Stimulated activated CD8-positive, alpha-beta memory T cell treated with anti-CD3 and anti-CD28 coated beads, Interleukin-4, amount 100 ng/mL, for 48 hours (primary cell): ENCODE measurements at places on chromosomes 13 and 19.

DNA sequence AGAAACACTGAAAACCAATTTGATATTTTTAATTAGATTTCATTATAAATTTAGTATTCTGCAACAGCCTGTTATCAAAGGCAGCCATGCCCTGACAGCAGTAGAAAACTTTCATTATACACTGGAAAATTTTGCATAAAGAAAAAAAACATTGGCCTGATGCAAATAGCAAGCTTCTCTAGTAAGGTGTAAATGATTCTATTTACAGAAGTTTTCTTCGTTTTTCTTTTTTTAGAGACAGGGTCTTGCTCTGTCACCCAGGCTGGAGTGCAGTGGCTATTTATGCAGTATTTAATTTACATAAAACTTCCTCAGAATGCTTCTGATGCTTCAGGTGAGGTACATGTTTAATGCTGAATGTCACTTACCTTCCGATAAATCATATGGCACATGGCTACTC lies 67.0 kb downstream of the ABCC4 start:
- no peak for DNase-seq

DNA sequence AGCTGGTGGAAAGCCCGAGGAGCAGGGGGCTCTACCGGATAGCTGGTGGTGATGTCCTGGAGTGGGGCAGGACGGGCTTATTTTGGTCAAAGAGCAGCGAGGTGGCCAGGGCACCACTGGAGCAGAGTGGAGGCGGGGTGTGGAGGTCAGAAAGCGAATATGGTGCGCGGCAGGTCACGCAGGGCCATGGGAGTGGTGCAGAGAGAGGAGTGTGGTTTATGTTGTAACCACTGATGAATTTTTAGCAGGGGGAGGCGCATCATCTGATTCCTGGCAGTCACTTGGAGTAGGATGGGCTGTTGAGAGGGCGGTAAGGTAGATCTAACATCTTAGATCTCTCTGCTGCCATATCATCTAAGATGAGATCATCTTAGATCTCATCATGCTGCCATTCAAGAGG lies 1.4 kb upstream of the ZNF414 start:
- peak; percentile 73 for DNase-seq

- DNase-seq: no peak
Observed at GRCh38 chr19:10983026-10983425, 22.2 kb downstream of the SMARCA4 start.

- DNase-seq: no peak
Observed at GRCh38 chr13:109126891-109127641, 497.7 kb downstream of the MYO16 start.

DNA sequence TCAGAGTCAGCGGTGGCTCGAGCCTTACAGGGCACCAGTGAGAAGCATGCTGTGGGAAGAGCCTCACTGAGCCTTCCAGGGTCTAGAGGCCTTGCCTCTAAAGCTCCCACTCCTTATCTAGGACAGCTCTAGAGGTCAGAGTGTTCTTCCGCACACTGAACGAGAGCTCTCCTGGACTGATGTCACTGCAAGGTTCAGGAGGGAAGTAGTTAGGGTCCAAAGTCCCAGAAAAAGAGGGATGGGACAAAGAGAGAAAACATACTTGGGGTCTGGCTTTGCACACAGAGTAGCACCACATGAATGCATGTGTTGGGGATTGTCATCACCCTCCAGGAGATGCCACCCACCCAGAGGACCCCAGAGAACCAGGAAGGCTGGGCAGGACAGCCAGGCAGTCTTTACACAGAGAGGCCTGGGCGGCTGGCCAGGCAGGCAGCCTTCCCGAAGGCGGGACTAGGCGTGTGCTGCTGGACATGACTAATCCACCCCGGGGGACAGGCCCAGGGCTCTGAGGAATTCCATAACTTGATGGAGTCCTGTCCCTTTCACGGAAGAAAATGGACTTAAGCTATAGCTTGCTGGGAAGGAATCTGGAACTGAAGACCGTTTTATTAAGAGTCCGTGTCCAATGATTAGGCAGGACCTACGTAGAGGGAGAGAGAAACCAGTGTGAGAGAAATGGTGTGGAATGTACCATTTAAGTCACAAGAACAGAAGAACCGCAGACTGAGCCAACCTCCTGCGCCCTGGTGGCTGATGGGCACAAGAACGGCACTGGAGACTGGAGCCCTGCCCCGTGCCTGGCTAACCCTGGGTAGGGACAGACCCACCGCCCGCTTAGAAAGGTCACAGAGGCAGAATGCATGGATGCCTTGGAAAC lies 16.6 kb upstream of the EPHX3 start:
- no peak for DNase-seq

- DNase-seq: no peak
Observed at GRCh38 chr19:1483131-1483978, 4.3 kb upstream of the C19orf25 start.

DNA sequence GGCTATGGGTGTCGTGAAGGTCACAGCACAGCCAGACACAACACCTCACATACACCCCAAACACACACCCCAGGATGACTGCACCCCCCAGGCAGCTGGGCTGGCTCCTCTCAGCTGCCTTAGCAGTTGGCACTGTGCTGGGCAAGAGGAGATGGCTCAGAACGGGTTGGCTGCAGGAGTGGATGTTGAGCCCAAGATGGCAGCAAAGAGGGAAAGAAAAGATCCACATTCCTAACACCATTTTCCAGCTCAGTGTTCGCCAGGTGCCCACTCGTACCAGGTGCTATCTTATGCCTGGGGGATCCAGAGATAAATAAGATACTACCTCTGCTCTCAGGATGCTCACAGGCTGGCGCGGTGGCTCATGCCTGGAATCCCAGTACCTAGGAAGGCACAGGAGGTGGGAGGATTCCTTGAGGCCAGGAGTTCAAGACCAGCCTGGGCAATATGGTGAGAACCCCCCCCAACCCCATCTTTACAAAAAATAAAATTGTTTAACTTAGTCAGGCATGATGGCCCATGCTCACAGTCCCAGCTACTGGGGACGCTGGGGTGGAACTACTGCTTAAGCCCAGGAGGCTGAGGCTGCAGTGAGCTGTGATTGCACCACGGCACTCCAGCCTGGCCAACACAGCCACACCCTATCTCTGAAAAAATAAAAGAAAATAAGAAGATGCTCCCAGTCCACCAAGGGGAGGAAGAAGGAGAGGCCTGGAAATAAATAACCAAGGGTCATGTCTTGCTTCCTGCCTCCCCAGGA lies 89.7 kb upstream of the ZNF507 start:
- no peak for DNase-seq

DNA sequence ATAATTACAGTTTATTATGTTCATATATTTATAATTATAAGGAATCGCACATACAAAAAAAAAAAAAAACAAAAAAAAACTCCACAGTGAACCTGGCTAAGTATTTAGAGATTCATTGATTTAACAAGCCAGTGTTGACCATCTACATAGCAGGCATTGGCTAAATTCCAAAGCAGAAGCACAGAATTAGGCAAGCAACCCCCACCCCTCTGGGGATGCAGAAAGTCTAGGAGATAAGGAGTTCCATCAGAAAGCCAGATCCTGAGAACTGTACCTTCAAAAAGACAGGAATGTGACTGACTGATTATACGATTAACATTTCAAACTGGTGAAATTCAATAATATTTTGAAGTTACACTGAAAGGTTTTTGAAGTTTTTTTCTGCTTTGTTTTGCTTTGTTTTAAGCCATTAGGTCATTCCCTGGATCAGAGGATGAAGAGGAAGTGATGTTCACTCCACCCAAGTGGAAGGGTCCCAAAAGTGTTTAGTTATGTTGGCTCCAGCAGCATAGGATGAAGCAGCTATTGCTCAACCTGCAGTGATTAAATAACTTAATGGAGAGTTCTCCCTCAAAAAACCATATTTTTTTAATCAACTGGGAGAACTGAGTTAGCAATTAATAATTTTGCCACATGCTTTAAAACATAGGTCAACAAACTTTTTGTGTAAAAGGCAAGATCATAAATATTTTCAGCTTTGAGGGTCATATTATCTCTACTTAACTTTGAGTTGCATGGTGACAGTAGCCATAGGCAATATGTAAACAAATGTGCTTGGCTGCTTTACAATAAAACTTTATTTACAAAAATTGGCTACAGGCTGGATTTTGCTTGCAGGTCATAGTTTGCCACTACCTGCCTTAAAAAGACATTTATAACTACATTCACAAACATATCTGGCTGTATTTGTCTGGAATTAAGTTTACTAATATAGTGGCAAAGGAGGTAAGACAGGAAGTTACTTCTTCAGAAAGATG lies 49.6 kb downstream of the DOCK9 start:
- DNase-seq: no peak

DNA sequence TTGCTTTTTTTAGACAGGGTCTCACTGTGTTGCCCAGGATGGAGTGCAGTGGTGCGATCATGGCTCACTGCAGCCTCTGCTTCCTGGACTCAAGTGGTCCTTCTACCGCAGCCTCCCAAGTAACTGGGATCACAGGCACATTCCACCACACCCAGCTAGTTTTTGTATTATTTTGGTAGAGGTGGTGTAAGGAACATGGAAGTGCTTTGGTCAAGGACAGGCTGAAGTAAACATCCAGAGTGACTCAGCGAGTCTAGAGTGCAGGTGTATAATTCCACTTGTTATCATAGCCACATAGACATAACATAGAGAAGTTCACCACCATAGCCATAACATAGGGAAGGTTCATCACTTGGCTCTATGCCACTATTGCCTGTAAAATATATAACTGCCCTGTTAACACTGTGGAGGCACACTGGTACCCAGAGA lies 98.6 kb downstream of the RBM26 start:
- no peak for DNase-seq

GRCh38 chr13:71912524-71912923 lies 45.5 kb upstream of the DACH1 start:
- no peak for DNase-seq

GRCh38 chr13:96104516-96104915 lies 14.6 kb downstream of the HS6ST3 start:
- DNase-seq: no peak

DNA sequence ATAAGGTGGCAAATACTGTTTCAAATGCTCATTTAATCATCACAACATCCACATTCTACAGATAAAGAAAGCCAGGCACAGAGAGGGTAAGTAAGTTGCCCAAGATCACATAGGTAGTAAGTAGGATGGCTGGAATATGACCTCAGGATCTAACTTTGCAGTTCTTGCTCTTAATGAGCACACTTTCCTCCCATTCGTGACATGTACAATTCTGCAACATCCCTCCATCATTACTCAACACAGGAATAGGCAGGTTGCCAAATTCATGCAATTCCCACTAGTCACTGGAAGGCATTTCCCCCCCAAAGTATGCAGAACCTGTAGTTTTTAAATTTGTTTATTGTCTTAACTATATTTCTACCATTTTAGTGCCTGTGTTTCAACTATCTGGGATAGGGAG lies 109.2 kb downstream of the OLFM4 start:
- no peak for DNase-seq

- no peak for DNase-seq
Observed at GRCh38 chr13:83274679-83275078, 607.6 kb downstream of the SLITRK1 start.

- DNase-seq: peak; percentile 89
Observed at GRCh38 chr19:41887711-41888382, 4.9 kb downstream of the ARHGEF1 start.
